ENCODE measurements at places on chromosomes 6 and 20.

DNA sequence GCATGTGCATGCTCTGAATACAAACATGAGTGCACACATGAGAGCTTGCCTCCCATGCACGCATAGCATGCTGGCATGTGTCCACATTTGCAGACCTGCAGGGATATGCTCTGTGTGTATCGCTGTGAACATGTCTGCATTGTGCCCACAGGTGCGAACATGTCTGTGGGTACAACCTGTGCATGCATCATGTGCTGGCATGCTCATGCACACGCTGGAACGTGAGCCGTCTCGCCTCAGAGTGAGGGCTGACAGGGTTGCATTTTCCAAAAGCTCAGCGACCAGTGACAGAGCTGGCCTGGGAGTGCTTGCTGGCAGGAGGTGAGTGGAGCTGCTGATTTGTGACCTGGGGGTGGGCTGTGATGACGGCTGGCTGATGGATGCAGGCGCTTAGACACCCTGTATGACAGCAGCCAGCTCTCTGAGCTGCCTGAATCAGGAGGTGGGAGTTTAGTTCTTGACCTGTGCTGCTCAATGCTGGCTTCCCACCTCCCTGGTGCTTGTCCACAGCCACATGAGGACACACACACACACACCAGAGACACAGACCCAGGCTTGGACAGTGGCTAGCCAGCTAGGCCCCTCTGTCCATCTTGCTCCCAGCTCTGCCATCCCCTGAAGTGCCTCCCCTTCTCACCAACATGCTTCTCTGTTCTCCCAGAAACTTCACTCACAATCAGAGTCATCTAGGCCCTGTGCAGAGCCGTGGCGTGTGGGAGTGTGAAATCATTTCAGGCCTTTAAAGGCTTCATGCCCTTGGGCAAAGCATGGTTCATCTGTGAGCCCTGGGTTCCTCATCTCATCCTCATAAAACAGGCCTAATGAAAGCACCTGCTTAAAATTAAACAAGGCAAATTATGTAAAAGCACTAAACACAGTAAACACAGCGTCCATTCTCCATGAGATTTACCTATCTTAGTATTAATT lies 51.4 kb downstream of the CD40 start:
- DNase-seq = no peak

DNA sequence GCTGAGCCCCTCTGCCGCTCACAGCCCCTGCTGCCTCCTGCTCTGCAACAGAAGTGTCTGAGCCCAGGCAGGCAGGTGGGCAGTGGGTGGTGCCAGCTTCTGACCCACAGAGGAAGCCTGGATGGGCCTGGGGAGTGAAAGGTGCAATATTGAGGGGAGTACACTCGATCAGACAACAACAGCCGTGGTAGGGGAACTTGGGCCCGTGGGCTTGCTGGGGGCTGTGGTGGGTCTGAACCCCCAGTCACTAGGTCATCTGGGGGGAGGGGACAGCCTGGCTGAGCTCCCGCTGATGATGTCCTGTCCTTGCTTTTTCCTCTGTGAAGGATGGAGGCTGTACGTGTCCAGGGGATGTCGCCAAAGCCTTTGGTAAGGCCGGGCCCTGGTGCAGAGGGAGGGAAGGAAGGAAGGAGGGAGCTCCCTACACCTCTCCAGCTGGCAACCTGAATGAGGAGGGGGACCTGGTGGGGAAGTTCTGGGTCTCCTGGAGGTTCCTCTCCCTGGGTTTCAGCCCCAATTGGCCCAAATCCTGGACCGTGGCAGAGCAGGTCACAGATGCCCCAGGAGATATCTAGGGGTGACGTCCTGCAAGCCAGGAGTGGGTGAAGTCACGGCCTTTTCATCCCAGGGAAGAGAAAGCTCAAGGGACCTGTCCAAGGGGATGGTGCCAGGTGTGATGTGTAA lies 47.2 kb downstream of the GMPR start:
- no peak for DNase-seq

- no peak for DNase-seq
Measured at GRCh38 chr6:127452803-127453202, 6.4 kb downstream of the KIAA0408 start.

DNA sequence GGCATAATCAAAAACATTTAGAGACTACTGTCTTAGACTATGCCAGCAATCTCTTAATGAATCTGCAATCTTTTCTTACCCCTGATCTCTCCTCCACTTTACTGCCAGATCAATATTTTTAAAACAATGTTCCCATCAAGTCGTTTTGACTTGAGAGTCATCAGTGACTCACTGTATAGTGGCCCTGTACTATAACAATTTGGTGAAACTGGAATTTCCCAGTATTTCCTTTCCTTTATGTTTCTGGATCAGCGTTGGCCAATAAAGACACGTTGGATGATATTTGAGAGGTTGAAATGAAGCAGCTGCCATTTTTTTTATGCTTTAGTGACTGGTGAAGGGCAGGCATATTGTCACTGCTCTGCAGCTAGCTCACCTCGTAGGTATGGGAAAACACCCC lies 10.1 kb upstream of the SMIM13 start:
- no peak for DNase-seq

GRCh38 chr6:144899161-144899560 lies 614.0 kb downstream of the UTRN start:
- no peak for DNase-seq

- no peak for DNase-seq
Measured at GRCh38 chr20:50208085-50208491, 17.5 kb downstream of the CEBPB start.

DNA sequence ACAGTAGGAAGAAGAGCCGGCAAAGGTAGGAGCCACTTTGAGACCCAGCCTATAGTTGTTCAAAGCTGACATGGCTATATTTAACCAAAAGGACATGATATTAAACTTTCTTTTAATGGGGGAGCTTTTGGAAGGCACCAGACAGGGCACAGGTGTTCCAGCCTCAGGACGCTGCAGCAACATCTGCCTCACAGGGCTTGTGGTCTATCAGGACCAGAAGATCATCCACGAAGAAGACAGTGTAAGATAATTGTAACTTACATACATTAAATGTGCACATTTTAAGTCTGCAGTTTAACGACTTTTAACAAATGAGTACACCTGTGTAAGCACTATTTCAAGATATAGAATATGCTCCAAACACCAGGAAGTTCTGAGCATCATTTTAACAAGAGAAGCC lies 168.2 kb upstream of the PMEPA1 start:
- no peak for DNase-seq

DNA sequence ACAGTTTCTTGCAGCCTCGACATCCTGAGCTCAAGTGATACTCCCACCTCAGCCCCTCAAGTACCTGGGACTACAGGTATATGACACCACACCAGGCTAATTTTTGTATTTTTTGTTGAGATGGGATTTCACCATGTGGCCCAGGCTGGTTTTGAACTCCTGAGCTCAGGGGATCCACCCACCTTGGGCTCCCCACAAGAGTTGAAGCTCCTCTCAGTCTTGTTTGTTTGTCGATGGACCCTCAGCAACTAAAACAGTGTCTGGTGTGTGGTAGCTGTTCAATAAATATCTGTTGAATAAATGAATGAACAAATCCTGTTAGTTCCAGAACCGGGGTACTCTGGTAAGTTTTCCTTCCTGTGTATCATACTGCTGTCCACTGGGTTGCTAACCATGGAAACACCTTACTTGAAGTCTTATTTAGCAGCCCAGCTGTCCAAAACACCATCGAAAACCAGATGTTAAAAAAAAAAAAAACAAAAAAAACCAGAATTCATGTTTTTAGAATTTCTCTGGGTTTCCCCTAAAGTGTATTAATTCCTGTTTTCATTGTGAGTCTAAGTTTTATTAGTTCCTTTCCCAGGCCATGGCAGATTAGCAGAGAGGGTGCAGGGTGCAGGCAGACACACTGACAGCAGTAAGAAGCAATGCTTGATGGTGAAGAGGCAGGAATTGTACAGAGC lies 7.8 kb upstream of the EZR start:
- no peak for DNase-seq

DNA sequence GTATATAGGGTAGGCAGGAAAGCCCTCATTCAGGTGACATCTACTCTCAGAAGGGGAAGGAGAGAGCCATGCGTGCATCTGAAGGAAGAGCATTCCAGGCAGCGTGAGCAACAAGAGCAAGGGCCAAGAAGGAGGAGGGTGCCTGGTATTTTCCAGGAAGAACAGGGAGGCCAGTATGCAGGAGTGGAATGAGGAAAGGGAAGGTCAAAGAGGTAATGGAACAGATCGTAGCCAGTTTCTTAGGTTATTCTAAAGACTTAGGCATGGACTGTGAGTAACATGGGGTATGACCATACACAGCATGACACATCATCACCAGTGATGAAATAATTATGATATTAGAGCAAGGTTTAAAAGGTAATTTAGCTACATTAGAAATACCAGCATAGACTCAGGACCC lies 24.1 kb downstream of the ALDH8A1 start:
- DNase-seq = no peak

GRCh38 chr6:147900247-147900830 lies 391.8 kb downstream of the SAMD5 start:
- DNase-seq = no peak

DNA sequence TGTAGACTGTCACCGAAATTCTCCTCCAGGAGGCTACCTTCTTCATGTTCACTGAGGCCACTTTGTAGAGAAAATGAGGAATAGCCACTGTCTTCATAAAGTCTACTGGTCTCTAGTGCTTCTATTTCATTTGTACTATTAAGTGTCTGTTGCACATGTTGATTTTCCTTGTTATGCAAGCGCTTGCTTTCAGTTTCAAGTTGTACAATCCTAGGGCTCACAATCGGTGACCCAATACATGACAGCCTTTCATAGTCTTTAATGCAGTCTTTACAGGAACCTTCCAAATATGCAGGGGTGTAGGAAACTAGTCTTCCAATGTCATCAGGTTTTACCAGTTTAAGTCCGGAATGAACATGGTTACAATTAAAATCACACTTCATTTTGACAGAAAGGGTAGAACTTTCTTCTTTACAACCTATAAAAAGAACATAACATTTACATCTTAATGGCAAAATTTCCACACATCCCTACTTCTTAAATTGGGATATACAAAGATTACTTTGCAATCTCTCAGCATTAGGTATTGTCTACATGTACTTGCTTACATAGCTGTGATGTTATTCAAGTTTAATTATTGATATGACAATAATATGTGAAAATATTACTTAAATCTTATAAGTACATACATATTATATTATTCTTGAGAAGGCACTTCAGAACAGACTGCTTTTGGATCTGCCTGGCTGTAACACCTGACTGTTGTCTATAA lies 7.5 kb downstream of the FBXO5 start:
- DNase-seq = no peak

GRCh38 chr6:56547687-56548086 lies 95.0 kb downstream of the DST start:
- no peak for DNase-seq

DNA sequence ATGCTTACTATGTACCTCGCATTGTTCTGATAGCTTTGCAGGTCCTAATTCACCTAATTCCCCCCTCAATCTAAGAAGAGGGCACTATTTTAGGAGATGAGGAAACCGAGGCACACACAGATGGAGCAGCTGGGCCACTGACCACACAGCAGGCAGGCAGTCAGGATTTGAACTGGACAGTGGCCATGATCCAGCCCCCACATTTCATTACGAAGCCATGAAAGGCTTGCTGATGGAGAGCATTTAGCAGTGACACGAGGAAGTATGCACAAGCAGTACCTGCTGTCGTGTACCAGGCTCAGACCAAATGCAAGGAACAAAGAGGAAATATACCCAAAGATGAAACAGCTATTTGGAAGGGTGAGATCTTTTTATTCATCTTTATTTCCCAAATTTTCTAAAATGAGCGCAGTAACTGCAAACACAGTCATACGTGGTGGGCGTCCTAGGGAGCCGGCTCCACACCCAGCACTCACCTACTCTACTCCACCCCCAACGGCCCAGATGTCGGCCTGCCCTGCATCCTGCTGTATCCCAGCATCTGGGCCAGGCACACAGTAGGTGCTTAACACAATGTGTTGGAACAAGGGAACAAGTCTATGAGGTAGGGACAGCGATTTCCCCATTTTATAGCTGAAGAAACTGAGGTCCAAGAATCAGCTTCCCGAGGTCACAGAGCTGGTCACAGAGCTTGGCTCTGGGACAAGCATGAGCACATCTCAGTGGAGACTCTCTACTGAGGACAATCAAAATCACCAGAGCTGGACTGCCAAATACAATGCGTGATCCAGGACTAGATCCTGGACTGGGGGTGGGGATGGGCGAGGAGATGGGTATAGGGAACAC lies 15.0 kb downstream of the PREX1 start:
- no peak for DNase-seq

GRCh38 chr6:2883673-2884072 lies 19.4 kb downstream of the SERPINB9 start:
- no peak for DNase-seq

DNA sequence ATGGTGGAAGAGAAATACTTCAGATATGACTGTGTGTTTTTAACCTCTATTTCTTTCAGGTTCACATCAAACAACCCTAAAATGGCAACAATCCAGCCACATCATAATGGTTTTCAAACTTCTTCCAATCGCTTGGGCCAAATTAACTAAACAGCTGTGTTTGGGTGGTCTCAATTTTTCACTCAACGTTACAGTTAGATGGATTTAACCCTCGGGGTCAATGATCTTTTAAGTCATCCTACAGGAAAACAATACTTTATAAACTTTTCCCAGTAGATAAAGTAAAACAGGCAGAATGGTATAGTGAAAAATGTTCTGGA lies 60.4 kb downstream of the EPB41L2 start:
- DNase-seq = no peak

DNA sequence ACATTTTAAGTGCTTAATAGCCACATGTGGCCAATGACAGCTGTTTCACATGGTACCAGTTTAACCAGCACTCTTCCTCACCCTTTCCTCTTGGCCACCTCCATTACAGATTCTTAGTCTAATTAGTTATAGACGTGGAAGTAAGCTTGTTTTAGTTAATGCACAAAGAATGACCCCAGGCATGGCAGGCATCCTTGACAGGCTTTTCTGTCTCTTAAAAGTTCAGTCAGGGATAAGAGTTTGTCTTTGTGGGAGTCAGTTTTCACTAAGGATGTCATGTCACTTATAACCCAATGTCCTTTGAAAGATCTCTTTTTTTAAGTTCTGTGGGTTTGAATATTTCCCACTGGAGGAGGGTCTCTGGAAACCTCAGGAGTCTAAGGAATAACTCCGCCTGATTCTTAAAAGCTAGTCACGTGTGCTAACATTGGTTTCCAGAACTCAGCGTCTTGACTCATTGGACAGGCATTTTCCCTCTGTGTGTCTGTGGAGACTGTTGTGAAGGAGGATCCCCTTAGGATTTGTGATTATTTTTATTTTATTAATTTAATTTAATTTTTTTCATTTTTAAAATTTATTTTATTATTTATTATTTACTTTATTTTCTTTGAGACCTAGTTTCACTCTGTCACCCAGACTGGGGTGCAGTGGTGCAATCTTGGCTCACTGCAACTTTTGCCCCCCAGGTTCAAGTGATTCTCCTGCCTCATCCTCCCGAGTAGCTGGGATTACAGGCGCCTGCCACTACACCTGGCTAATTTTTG lies 171.4 kb downstream of the ZFAND3 start:
- DNase-seq = no peak

- no peak for DNase-seq
Measured at GRCh38 chr6:138986578-138986977, 1.5 kb downstream of the REPS1 start.

DNA sequence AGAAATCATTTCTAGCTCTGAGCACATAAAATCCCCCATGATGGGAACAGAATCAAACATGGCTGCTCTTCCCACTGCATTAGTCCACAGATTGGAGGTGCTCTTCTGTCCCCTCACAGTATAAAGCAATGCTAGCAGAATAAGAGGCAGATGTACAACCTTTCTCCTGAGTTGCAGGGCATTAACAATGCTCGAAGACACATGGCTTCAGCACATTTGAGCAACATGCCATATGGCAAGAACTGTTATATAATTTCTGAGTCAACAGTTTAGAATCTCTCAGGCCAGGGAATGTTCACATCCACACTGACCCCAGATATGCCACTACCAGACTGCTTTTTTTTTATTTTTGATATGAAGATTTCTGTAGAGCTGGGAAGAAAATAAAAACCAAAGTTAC lies 119.6 kb downstream of the KIF13A start:
- no peak for DNase-seq
